ENCODE measurements at places on chromosomes 7 and 10.

DNA sequence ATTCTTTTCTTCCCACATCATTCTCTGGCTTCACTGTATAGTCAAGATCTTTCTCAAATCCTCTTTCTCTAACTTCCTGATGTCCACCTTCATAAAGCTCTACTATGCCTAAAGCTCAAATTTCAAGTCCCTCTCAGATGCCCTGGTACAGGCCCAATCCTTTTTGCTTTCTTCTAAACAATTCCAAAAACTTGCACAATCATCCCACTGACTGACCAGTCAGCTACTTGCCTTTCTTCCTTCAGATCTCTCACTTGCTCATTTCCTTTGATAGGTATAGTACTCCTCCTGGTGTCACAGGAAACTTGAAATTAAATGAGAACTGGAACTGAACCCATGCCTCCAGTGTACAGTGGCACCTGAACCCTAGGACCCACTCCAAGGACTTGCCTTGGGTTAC, 18.2 kb downstream of the SEC31B start:
- no peak for DNase-seq

GRCh38 chr10:90418869-90419652, 438.8 kb downstream of the HTR7 start:
- DNase-seq = no peak

DNA sequence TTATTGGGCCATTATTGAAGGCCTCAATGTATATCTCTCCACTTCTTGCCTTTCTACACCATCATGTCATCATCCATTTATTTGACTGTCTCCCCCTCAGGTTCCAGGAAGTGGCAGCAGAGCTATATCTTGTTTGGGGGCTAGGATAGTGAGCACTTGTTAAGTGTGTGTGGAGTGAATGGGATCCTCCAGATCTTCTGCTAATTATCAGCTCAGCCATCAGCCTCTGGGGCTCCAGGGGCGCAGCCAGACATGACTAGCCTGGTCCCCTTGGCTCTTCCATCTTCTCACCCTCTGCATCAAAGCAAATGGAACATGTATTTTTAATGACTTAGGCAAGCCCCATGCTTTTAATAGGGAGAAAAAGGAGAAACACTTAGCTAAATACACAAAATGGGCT, 176.5 kb downstream of the ARHGAP12 start:
- no peak for DNase-seq

DNA sequence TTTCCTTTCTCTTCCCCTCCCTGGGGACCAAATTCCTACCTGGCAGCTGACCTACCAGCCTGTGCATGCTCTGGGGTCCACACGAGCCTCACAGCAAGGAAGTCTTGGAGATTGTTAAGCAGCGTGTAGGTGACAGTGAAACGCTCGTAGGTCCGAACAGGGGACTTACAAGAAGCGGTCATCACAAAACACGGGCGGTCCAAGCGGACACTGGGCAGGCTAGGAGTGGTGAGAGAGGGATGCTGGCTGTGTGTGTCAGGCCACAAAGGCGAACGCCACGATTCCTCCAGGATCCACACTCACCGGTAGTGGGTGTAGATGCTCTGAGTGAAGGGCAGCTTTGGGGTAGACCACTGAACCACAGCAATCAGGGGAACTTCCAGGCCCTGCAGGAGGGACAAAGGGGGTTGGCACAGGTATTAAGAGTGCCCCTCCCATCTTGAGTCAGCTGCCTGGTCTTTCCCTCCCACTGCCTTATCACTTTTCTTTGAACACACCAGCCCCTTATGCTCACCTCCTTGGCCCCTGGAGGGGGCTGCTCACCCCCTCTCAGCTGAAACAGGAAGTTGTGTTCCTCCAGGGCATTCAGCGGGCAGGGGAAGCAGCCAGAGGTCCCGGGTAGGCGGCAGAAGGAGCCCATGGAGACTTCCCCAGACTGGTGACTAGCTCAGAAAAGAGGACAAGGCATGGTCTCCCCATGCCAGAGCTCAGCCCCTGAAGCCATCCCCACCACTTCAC, 2.0 kb downstream of the TRAPPC14 start:
- DNase-seq = peak; percentile 19

DNA sequence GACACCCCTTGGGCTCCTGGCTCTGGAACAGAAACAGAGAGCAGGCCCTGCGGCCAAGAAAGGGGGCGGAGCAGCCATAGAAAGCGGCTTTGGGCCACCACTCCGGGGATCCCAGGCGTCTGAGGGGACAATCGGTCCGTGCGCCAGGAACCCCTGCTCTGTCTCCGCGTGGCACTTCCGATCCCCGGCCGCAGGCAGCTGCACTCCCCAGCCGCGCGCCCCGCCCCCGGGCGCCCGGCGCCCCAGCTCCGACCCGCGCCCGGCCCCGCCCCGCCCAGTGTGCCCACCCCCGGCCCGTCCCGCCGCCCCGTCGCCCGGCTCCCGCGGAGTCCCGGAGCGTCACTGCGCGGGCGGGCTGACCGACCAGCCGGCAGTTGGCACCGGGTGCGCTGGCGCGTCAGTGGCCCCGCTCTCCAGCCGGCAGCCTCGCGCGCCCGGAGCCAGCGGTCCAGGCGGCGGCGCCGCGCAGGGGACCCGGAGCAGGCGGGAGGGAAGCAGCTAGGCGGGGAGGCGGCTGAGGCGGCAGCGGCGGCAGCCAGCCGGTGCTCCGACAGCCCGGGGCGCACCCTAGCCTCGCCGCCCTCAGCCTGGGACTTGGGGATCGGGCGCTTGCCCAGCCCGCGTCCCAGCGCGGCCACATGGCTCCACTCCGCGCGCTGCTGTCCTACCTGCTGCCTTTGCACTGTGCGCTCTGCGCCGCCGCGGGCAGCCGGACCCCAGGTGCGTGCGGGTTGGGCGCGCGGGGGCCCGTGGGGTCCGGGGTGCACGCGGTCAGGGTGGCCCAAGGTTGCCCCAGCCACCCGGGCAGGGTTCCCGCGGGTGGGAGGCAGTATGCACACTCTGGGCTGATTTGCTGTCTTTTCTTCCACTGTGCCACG, at the start of gene ADAMTS14:
ADAMTS14 (plus strand) TSS at position 342 of the 878 bp plus-strand sequence; CDS start at position 639, 297 bp downstream.
- peak; percentile 84 for DNase-seq

DNA sequence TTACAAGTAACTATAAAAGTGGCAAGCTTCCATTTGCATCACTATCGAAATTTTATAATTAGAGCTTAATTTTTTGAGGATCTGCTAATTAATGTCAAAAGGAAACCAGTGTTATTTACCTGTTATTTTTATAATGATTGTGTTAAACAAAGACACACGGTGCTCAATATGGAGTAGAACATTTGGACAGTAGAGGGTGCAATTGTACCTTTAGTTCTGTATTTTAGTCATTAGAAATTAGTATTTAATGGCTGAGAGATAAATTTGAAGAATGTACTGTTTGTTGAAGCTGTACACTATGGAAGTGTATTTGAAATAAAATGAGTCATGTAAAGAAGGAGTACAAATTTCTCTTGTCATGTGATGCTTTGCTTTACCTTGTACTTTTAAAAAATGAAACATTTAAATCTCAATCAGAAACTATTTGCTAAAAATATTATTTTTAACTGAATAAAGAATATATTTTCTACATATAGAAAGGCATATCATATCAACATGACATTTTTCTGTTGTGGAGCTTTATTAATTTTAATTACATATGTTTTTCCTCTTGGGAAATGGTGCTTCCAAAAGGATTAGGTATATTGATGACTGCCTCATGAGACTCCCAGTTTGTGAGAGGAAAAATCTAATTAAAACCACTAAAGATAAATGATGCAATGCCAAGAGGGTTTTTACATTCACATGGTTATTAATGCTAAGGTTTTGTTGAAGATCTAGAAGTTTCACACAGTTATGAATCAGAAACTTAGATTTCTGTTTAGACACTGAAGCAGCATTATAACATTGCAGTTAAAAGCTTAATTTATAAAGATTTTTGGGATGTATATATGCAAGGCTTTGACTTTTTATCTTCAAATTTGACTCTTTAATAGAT, 10.4 kb upstream of the PRKG1 start:
- DNase-seq = no peak

GRCh38 chr7:79455173-79455790, 1.8 kb upstream of the MAGI2 start:
- DNase-seq = no peak

DNA sequence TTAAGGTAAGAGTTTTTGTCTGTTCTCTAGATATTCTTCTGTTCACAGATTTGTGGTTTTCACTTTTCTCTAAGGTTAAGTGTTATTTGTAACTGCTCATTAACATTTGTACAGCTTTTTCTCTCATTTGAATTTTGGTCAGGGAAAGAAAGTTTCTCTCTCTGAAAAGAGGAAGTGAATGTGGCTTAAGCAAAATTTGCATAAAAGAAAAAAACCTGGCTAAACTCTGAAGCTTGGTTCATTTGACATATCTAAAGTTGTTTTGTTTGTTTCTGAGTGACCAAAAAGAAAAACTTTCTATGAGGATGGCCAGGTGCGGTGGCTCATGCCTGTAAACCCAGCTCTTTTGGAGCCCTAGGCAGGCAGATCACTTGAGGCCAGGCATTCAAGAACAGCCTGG, 22.0 kb upstream of the SLC26A4 start:
- DNase-seq = no peak

- peak; percentile 33 for DNase-seq
Observed at GRCh38 chr10:23693501-23693901, 254.6 kb downstream of the OTUD1 start.

DNA sequence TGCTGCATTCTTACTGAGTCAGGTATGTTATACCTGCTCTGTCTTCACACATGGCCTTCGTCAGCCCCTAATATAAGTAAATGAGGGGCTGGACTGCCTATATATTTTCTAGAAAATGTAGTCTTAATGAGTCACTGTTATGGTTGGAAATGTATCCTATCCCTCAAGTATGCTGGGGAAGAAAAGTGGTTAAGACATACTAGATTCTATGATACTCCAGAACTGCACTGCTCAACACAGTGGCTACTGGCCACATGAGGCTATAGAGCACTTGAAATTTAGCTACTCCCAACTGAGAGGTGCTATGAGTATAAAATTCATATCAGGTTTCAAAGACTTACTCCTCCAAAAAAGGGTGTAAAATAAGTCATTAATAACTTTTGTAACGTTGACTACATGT, 104.3 kb upstream of the STEAP1B start:
- no peak for DNase-seq

DNA sequence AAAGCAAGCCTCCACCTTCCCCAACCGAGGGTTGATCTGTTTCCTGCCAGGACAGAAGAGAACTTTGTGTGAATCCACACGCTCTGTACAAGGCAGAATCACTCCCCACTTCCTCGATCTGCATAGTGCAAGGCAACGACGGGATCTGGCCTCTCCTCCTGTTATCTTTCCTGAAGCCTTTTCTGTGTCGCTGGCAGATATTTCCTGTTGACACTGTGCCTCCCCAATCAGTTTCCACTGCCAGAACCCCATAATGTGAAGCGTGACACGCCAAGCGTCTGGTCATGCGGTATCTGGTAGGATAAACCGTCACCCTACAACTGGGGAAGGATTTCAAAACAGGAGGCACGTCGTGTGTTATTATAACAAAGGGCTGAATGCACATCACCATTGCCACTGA, 57.2 kb downstream of the FAM171A1 start:
- no peak for DNase-seq

GRCh38 chr10:24762161-24762924, 38.7 kb upstream of the ARHGAP21 start:
- no peak for DNase-seq

DNA sequence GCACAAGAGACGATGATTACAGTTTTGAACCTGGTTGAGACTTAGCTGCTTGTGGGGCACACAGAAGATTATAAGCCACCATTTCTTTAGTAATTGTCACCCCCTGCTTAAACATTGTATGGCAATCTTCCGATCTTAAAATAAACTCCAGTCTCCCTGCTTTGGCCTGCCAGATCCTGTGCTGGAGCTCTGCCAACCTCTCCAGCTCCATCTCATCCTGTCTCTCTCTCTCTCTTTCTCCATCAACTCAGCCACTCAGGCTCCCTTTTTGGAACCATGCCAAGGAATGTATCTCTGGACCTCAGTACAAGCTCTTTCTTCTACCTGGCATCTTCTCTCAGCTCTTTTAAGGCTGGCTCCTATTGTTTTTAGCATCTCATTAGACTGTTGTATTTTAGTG, 1053.2 kb downstream of the REEP3 start:
- no peak for DNase-seq

GRCh38 chr7:46058086-46058823, 137.2 kb upstream of the IGFBP3 start:
- no peak for DNase-seq

GRCh38 chr7:43104874-43105520, 7.5 kb upstream of the HECW1 start:
- DNase-seq = no peak

DNA sequence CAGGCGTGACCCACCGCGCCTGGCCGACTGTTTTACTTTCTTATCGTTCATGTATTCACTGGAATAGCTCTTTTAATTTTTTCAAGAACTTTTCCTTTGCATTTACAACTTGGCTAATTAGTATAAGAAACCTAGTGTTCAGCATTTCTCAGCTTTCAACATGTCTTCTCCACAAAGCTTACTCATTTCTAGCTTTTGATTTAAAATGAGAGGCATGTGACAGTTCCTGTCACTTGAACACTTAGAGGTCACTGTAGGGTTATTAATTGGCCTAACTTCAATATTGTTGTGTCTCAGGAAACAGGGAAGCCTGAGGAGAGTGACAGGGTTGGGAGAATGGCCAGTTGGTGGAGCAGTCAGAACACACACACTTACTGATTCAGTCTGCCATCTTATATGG, 125.1 kb upstream of the GPR22 start:
- DNase-seq = no peak

DNA sequence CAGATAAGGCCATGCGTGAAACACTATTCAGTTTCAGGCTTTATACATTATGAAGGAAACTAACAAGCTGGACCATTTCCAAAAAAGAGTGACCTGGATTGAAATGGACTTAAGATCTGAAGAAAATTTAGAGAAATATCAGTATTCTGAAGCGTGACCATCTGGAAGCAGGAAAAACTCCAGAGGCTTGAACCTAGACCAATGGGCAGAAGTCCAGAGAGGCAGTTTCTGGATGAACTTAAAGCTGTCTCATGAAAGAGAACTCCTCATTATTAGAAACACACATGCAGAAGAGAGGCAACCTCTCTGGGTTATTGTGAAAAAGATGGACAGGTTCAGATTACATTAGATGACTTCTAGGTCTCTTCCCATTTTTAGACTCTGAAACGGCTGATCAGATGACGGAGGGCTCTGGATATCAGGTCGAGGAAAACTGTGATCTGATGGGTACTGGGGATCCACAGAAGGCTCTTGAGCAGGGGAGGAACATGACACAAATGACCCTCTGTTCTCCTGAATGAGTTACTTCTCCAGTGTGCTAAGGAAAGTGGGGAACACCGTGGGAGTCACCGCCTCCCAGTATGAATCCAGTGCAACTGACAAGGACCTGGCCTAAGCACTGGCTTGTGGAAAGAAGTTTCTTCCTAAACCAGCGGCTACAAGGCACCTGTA, 116.5 kb downstream of the SPDYE5 start:
- DNase-seq = no peak

GRCh38 chr7:157312941-157313340, 23.9 kb upstream of the DNAJB6 start:
- DNase-seq = no peak

- no peak for DNase-seq
Observed at GRCh38 chr10:113907166-113907565, 52.7 kb downstream of the NHLRC2 start.

Measured in right hindlimb (tissue), 1 donor.